ENCODE measurements at places on chromosomes 1 and 21.

DNA sequence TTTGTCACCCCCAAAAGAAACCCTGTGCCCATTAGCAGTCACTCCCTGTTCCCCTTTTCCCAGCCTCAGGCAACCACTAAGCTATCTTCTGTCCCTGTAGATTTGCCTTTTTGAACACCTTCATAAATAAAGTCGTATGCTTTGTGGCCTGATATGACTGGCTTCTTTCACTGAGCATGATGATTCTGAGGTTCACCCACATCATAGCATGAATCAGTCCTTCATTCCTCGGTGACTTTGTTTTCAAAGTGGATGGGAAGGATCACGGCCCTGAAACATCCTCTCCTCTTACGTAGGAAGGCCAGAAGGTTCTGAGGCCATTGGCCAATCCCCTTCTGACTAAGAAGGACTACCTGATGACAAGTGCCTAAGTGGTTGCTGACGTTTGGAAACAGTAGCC, 39.1 kb downstream of the NIPAL3 start:
- no peak for DNase-seq

- no peak for DNase-seq
Measured at GRCh38 chr1:205062319-205062718, 19.3 kb downstream of the CNTN2 start.

GRCh38 chr1:31154000-31154631, 85.6 kb downstream of the NKAIN1 start:
- DNase-seq: no peak

GRCh38 chr21:29441651-29442050, 142.9 kb downstream of the BACH1 start:
- no peak for DNase-seq

GRCh38 chr21:26534517-26534916, 38.6 kb downstream of the CYYR1 start:
- DNase-seq: no peak

DNA sequence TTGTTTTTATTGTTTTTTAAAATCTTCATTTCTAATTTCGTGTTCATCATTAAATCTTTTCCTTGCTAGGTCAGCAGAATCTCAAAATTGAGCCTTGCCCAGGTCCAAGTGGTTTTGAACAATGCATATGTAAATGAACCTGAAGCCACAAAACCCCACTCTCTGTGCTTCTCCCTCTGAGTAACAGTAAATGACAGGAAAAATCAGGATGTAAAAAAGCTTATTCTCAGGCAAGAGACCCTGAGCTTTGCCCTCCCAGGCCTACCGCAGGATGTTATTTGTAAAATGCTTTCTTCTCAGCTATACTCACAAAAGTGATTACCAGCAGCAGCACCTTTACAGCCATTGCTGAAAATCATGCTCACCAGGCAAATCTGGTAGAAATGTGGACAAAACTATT, 47.6 kb downstream of the TYW3 start:
- DNase-seq: no peak

GRCh38 chr21:37227071-37228002, 39.8 kb downstream of the VPS26C start:
- no peak for DNase-seq

GRCh38 chr1:53321366-53321765, 6.5 kb downstream of the LRP8 start:
- no peak for DNase-seq

GRCh38 chr1:68221980-68222373, 10.3 kb downstream of the WLS start:
- no peak for DNase-seq

- DNase-seq: no peak
Measured at GRCh38 chr1:2276803-2277580, 48.9 kb downstream of the SKI start.

DNA sequence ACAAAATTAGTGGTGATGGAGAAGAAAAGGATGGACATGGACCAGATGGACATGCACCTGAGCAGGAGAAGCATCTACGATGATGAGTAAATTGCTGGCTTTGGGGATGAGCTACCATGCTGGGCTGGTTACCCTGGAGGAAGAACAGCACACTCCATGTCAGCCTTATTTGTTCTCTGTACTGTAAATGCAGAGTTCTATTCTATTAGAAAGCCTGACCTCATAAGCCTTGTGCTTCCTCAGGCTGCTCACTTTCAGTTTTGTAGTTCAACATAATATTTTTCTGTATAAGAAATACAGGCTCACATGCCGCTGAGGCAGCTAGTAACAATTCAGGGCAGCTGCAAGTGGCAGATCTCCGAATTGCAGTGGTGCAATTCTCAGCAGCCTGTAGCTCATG, 249.6 kb downstream of the PLA2G4A start:
- no peak for DNase-seq

DNA sequence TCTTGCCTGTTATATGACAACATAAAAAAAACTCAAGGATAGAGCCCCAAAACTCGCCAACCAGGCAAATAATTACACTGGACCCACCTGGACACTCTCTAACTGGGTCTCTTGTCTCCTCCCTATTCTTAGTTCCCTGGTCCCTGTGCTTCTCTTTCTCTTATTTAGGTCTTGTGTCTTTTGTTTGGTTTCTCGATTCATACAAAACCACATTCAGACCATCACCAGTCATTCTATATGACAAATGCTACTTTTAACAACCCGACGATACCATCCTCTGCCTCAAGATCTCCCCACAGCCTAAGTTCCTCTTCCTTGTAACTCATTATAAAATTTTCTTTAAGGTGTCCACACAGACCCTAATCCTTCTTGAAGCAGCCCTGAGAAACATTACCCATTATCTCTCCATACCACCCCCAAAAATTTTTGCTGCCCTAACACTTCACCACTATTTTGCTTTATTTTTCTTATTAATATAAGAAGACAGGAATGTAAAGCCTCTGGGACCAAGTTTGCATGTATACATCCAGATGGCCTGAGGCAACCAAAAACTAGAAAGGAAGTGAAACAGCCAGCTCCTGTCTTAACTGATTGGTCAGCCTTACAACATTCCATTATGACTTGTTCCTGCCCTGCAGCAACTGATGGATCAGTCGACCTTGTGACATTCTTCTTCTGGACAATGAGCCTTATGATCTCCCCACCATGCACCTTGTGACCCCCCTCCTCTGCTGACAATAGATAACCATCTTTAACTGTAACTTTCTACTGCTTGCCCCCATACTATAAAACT, 638.2 kb downstream of the AMY1C start:
- no peak for DNase-seq

DNA sequence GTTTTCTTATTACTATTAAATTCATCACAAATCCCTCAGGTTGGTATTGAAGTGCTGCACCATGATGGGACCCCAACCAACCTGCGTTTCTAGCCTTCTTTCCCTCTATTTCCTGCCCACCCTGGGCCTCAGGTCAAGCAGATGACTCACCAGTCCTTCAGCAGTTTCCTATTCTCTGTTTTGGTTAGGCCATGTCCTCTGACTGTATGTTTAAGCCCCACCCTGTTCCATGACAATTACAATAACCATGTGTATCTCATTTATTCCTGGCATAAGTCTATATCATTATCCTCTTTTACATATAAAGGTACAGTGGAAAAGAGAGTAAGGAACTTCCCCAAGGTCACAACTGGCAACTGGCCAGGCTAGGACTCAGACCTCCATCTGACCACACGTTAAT, 5.3 kb upstream of the FAM78B start:
- DNase-seq: no peak

- no peak for DNase-seq
Measured at GRCh38 chr21:42140196-42140934, 69.2 kb downstream of the UMODL1 start.

DNA sequence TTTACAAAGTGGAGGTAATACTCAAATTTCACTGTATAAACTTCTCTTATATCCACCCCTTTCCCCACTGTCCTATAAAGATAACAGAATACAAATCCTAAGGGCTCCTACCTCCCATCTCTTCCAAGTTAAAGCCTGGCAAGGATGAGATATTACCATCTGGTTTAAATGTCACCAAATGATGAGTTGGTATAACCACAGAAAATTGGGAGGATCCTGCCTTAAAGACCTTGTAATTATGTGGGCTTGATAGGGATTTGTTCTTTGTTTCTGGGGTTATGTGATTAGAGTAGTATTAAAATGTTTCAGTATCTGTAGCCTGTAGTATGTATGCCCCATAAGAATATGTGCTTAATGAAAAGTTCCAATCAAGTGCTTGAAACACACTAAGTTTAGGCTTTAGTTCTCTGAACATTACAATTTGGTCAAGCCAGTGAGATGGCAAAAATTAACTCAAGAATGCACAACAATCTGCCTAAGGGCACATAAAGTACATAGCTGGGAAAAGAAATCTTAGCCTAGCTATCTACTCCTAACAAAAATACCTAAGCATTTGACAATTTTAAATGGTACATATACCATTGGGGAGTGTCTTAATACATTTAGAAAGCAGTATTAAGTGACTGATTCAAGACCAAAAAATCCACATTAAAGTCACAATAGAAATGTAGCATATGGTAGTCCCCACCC, 14.0 kb downstream of the KDM5B start:
- DNase-seq: no peak

GRCh38 chr1:228404107-228404720, 2.4 kb downstream of the TRIM11 start:
- DNase-seq: no peak

DNA sequence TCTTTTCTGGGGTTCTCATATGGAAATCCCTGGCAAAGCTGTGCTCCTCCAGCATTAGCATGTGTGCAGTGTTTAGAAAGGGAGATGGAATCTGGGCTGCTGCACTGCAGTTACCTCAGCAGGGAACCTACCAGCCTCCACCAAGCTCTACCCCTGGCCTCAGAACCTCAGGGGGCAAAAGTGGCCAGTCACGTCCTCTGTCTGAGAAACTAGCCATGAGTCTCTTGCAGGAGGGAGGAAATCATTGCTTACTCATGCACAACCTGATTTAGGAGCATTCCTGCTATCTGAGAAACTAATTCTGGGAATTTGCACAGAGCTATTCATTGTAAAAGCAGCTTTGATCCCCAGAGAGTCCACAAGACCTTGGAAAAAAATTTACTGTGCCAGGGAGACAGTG, 80.6 kb upstream of the IPO9 start:
- no peak for DNase-seq

- DNase-seq: no peak
Measured at GRCh38 chr1:14340002-14340785, 258.3 kb upstream of the KAZN start.

GRCh38 chr1:54415991-54416390, 9.8 kb upstream of the SSBP3 start:
- DNase-seq: no peak

DNA sequence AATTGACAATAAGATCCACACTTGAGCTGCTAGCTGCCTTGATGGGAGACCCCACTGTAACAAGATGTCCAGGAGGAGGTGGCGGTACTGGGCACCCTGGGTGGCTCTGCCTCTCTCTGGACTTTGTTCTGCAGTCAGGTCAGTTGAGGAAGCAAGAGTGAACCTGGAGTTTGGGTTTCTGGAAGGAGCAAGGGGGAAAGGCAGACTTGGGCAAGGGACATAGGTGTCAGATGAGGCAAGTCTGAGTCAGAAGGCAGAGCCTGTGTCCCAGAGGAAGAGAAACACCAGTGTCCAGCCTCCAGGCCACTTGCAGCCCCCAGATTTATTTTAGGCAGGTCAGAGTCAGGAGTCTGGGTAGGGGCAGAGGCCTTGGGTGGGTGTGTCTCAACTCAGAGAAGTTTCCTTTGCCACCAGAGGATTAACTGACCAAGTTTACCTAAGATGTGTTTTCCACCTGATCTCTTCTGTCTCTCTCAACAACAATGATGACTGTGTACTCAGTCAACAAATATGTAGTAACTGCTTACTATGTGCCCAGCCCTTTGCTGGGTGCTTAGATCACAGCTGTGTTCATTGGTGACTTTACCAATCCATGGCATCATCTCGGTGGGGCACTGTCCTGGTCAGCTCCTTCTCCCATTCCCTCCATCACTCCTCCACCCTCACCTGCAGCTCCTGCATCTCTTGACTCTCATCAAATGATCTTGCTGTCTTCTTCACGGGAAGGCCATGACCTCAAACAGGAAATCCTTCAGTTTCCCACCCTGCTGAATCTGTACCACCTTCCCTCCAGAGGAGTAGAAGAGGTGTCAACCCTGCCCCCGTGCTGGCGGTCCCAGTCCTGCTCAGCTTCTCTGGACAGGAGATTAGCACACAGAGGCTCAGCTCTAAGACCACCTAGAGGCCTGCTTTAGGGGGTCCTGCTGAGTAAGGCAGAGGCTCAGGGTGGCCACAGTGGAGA, 36.6 kb downstream of the ELF3 start:
- DNase-seq: no peak

DNA sequence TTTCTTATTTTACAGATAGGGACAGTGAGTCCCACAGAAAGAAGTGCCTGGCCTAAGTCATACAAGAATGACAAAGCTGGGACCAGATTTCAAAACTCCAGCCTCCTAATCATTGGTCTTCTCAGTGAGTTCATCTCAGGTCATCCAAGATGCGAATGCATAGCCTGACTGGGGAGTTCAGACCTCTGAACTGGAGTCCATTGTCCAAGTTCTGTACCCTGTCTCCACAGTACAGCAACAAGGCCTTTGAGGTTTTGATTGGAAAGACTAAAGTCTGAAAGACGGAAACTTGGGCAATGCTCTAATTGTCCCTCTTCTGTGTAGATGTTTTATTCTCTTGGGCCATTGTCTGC, 62.0 kb downstream of the TNN start:
- DNase-seq: no peak

GRCh38 chr1:83961571-83962295, 37.2 kb downstream of the TTLL7 start:
- no peak for DNase-seq

DNA sequence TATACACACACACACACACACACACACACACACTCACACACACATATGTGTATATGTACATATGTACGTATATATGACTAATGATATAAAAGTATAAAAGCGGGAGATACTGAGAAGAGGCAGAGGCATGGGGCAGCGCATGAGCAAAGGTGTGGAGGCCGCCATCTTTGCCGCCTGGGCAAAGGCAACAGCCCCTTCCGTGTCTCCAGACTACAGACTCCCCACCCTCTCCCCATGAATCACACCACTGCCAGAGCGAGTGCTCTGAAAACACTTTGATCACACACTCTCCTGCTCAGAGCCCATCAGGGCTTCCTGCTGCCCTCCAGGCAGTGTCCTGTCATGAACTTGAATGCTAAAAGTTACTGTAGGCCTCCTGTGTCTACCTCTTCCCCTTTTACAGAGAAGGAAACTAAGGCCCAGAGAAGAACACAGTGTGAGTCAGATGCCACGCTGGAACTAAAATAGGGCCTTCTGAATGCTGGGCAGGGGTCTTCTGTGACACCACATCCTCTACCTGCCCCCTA, 54.7 kb upstream of the SSBP3 start:
- DNase-seq: no peak

DNA sequence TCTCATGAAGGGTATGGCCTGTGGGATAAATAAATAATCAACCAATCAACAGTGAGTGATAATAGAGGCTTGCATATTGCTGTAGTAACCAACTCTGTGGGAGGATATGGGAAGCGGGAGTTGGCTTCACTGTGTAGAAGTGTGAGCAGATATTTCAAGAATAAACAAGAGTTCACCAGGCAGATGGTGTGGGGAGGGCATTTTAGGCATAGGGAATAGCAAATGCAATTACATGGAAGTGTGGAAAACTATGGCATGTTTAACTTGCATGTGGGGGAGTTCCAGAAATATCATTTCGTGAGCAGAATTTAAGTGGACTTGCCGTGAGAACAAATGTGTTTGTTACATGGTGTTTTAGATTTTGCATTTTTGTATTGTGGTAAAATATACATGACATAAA, 95.2 kb downstream of the SPATA46 start:
- no peak for DNase-seq
